ENCODE measurements at places on chromosomes 5 and 9. TPM values are rescaled to one million over a fixed set of nuclear protein-coding genes. Genes with fewer than 3 reads are reported as not detected.

The PWWP2A gene
- 8.8 TPM for total RNA-seq

The NTNG2 gene
- 1.8 TPM for total RNA-seq

The HSPB3 gene
- total RNA-seq = 596 TPM

The ZNG1F gene
- 2.3 TPM for total RNA-seq

DNA sequence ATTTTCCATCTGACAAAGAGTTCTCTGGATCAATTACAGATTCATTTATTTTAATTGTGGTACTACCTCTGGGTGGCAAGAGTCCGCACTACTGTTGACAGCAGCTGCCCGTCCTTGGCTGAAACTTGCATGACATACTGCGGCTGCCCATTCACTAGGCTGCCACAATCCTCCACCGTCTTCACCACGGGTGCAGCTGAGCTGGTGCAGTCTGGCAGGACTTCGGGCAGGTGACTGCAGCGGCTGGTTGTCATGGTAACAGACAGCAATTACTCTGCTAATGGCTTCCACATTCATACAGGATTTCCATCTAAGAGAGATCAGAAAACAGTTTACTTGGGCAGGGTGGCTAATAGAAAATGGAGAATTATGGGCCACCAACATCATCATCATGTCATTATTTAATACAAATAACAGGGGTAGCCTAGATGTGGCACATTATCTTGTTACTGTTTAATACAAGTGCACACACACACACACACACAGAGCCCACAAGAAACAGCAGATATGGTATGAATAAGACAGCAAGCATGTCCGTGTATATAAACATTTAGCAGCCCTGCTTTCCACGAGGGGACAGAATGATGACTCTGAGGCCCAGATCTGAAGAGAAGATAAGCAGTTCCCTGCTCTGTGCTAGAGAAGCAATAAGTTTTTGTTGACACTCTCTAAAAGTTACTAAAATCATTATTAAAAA is 112.3 kb downstream of the MARCHF3 start:
- DNase-seq = no peak

- DNase-seq = no peak
Measured at GRCh38 chr5:11588803-11589202, 315.4 kb downstream of the CTNND2 start.

GRCh38 chr5:176806137-176806536 is 4.2 kb upstream of the UNC5A start:
- DNase-seq = no peak

- DNase-seq = no peak
Measured at GRCh38 chr5:98099448-98100105, 673.9 kb upstream of the RGMB start.

GRCh38 chr5:14011089-14012020 is 66.9 kb upstream of the DNAH5 start:
- DNase-seq = peak; percentile 91
